ENCODE measurements at places on chromosomes 6 and 20.
A peak's percentile ranks its signal among the peaks of the same experiment; 100 is the strongest.

DNA sequence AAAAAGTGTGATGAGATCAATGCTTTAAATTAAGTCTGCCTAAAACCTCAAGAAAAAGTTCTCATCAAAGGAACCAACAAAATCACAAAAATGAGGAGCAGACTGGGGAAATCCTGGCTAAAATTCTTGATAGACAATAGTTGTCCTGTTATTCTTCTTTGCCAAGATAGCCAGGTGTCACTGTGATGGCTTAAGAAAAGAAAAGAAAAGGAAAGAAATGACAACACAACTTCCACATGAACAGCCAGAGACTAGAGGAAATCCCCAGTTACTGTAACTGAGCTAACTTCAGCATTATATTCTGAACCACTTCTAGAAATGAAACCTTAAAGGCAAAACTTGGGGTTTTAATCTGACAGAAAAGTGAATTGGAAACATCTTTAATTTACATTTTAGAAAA, 129.6 kb downstream of the CD24 start:
- no peak for DNase-seq

- DNase-seq, result peak; percentile 83
Measured at GRCh38 chr6:150891888-150892485, 26.5 kb downstream of the MTHFD1L start.

- DNase-seq, result peak; percentile 72
Measured at GRCh38 chr6:33205191-33206026, 954 bp downstream of the HSD17B8 start.

DNA sequence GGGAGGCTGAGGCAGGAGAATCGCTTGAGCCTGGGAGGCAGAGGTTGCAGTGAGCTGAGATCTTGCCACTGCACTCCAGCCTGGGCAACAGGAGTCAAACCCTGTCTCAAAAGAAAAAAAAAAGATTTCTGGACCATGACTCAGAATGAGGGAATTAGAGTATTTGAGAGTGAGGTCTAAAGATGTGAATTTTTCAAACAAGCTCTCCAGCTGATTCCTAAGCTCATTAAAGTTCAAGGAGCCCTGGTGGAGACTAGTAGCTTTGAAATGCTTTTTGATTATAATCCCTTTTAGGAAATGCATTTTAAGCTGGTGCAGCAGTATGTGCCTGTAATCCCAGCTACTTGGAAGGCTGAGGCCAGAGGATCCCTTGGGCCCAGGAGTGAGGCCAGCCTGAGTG, 21.8 kb upstream of the SRF start:
- DNase-seq, result no peak

DNA sequence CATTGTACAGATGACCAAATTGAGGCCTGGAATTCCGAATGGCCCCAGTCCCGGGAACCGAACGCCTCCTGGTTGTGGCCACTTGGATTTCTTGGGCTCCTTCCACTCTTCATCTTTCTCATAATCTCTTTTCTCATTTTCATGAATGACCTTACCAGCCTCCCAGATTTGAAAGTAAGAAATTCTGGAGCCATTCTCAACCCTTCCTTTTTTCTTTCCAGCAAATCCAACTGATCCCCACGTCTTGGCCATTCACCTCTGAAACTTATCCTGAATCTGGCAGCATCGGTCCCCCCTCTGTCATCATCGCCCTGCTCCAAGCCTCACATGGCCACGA, 5.9 kb upstream of the SLC12A5 start:
- DNase-seq, result no peak

DNA sequence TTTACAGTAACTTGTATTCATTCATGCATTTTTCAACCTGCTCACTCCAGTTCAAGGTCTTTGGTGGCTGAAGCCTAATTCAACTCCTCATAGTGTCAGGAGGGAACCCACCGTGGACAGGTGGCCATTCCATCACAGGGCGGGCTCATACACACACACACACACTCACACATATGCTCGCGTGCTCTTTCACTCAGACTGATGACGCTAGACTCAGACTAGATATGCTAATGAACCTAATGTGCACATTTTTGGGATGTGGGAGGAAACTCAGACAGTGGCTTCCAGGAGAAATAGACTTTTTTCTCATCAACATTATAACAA, 56.7 kb downstream of the TRIM27 start:
- no peak for DNase-seq

Measured in activated effector memory CD4-positive, alpha-beta T cell treated with anti-CD3 and anti-CD28 coated beads, Interleukin-2, amount 50 U/mL, for 16 hours (primary cell).